SJCRH30 (cell line): ENCODE measurements at places on chromosomes 4 and X. TPM values are rescaled to one million over a fixed set of nuclear protein-coding genes. Genes with fewer than 3 reads are reported as not detected.

The FTHL17 gene
- total RNA-seq = not detected in 2 replicates

DNA sequence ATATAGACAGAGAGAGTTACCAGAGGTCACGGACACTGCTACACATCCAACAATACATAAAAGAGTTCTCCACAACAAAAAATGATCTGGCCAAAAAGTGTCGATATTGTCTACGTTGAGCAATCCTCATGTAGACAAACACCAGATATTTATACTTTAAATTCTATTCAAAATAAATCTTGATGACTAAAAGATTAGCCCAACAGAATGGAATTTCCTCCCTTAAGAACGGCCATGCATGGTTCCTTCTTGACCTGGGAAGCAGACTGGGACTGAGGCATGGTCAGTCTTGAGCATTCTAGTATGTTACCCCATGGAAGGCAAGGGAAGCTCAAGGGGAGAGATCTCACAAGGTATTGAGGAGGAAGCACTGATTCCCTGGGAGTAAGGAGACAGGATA, 43.5 kb downstream of the LHFPL1 start:
- DNase-seq = no peak

GRCh38 chrX:109959356-109959871, 43.5 kb upstream of the TMEM164 start:
- no peak for DNase-seq

DNA sequence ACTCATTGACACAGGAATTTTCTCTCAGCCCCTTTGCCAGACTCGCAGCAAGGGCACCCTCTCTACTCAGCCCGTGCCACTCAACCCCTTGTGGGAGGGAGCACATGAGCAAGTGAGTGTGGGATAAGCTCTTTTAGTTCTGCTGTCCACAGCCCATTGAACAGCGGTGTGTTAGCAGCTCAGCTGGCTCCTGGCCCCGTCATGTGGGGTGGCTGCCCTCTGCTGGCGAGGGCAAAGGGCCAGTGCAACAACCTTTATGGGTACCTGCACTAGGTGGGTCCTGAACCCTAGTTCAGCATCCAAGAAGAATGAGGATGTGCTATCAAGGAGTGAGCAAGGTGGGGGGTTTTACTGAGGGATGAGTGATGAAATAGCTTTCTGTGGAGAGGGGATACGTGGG, 85.0 kb upstream of the ZNF81 start:
- DNase-seq = peak; percentile 41

DNA sequence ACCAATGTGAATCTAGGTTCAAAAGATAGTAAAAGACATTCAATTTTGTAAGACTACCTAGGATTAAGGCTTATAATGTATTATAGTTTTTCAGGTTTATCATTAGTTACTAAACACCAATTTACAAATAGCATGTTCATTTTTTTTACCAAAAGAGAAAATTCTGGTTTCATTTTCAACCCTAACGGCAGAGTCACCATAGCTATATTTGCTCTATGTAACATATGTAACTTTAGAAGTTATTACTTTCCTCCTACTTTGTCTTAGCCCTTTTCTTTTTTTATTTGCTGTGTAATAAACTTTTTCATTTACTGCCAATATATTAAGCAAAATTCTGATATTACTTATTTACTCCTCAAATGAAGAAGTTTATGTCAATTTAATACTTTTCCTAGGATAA, 639.6 kb downstream of the ARAP2 start:
- DNase-seq = no peak

GRCh38 chr4:129972257-129972656, 876.3 kb downstream of the C4orf33 start:
- DNase-seq = no peak

- no peak for DNase-seq
These were observed 261.8 kb downstream of the DHX15 start for GRCh38 chr4:24322511-24322910.

DNA sequence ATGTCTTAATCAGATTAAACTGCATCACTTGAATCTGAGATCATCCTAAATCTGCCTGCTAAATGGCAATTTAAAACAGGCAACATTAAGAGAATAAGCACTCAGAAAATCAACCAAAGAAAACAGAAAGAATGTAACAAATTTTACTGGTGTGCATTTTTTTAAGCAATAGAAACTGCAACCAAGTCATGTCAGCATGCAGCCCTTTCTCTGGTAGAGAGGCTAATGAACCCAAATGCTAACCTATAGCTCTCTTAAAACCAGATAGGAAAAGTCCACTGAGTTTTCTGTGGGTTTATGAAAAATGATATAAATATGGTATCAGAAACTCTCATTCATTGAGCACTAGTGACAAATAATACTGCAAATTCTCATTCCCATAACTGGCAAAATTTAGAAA, 35.6 kb downstream of the COL25A1 start:
- no peak for DNase-seq

The MAGEA9B gene
- total RNA-seq = not detected in 2 replicates

DNA sequence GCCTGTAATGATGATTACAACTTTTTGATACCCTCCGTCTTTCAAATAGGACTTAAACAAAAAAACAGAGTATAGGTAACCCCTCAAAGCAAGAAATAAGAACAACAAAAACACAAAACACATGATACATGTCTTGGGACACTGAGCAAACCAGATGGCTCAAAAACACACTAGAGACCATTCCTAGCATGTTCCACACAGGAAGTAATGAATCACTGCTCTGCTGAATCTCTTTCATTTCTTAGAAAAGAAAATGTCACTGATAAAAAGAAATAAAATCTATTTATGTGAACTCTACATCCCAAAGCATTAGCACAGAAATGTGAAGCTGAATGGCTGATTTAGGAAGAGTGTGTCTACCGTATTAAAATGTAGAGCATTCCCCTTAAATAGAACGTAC, 134.5 kb upstream of the IL15 start:
- no peak for DNase-seq

The SOX3 gene
- total RNA-seq = not detected in 2 replicates
